Stimulated activated naive CD8-positive, alpha-beta T cell treated with anti-CD3 and anti-CD28 coated beads, Interleukin-15, Interleukin-2, amounts not matched to agents 100 U/mL and 50 U/mL, for 24 hours (primary cell): ENCODE measurements at places on chromosomes 12 and 14.

GRCh38 chr12:65500091-65500900 is 221.8 kb downstream of the MSRB3 start:
- DNase-seq: no peak

- DNase-seq: no peak
Observed at GRCh38 chr12:4133029-4133428, 140.5 kb upstream of the CCND2 start.

GRCh38 chr14:85310491-85311272 is 219.3 kb upstream of the FLRT2 start:
- no peak for DNase-seq

DNA sequence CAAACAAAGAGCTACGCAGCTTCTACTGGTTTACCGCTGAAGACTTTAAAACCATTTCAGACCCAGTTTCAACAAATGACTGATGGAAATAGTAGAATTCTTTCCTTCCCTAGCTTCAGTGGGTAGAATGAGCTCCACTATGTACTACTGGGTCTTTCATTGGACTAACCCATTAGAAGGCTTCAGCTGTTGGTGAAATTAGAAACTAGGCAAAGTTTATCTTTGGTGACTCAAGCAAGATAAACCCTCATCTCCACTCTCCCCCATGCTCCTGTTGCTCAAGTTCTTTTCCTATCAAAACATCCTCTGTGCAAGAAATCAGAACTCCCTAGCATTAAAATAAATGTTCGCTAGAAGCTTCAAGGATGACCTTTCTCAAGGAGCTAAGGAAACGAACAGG is 159.2 kb downstream of the PAWR start:
- DNase-seq: no peak

DNA sequence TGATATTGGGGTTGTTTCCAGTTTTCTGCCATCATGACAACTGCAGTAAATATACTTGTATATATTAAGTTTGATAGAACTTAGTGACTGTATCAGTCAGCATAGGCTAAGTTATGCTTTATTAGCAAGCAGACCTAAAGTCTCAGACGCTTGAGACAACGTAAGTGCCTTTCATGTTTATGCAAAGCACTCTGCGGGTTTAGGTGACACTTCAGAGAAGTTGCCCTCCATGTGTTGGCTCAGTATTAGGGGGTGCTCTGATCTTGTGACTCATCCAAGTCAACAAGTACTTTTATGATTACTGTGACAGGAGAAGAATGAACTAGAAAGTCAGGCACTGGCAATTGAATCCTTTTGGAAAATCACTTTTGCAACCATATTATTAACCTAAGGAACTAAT is 13.3 kb upstream of the OTOGL start:
- DNase-seq: no peak

GRCh38 chr14:22086131-22086530 is 412.5 kb upstream of the OR4E1 start:
- DNase-seq: no peak

DNA sequence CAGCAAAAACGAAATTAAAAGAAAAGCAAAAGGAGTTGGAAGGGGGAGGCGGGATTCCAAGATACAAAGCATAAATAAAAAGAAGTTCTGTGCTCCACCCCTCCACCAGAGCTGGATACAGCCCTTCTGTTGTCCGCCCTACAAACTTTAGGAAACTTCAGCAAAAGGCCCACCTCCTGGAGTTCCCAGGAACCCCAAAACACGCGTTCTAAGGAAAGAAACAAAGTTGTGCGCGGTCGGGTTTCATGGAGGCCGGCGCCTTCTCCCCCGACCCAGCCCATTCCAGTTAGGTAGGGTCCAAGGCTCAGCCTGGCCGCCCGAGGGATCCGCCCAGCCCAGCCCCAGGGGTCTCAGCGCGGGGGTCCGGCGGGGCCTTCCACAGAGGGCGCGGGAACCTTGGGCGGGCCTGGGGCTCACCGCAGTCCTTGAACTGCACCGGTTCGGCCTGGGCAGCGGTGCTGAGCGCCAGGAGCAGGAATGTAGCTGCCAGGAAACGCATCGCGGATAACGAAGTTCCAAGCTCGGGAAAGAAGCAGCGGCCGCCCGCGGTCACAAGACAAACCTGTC is at the start of gene NPC2:
TSS of gene NPC2 (minus strand) at position 530 of the 567 bp plus-strand sequence. CDS start at position 499, 31 bp downstream.
- no peak for DNase-seq

- no peak for DNase-seq
Observed at GRCh38 chr12:5971194-5971850, 26.3 kb upstream of the ANO2 start.

DNA sequence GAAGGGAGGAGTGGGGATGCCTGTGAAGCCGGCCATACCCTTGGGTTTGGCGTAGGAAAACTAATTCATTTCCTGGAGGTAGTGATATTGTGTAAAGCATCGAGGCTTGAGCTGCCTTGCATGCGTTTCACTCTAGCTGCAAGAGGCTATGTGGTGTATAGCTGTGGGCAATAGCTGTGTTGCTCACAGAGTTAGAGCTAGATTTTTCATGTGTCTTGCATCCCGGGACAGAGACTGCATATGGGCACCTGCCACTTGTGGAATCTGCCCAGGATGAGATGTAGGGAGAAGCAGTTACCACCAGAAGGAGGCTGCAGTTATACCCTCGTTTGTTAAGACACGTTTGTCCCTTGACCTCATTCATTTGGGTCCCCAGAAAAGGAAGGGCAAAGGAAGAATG is 106.7 kb downstream of the KTN1 start:
- DNase-seq: no peak

GRCh38 chr12:45655743-45656142 is 73.8 kb upstream of the ARID2 start:
- DNase-seq: no peak

GRCh38 chr12:65656891-65657351 is 167.4 kb upstream of the HMGA2 start:
- peak; percentile 6 for DNase-seq

DNA sequence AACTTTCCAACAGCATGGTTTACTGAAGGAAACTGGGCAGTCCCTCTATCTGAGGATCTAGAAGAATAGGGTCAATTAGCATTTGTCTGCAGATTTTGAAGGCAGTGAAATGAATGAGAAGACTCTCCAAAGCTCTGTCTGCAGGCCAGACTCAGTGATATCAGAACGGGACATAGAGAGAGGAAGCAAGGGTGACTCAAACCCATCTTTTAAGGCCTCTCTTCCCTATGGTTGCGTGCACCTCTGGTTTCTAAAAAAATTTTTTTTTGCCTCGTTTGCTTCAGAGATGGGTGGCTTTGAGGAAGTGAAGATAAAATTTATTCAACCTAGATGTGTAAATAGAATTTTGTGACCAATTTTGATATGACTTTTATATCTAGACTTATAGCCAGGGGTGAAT is 71.9 kb upstream of the HOXC13 start:
- DNase-seq: no peak

DNA sequence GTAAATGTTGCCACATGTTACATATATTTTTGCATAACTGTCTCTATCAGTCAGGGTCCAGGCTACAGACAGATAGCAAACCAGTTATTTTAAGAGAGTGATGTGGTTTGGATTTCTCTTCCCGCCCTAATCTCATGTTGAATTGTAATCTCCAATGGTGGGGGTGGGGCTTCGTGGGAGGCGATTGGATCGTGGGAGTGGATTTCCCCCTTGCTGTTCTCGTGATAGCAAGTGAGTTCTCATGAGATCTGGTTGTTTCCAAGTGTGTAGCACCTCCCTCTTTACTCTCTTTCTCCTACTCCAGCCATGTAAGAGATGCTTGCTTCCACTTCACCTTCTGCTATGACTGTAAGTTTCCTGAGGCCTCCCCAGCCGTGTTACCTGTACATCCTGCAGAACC is 704.2 kb upstream of the TBX3 start:
- DNase-seq: no peak

GRCh38 chr14:56334458-56334857 is 216.2 kb downstream of the PELI2 start:
- no peak for DNase-seq

GRCh38 chr12:110176745-110177144 is 52.6 kb downstream of the IFT81 start:
- no peak for DNase-seq

GRCh38 chr12:83261998-83262397 is 575.3 kb downstream of the TMTC2 start:
- DNase-seq: no peak
